ENCODE measurements at places on chromosomes 6 and 20. TPM values are rescaled to one million over a fixed set of nuclear protein-coding genes. Genes with fewer than 3 reads are reported as not detected.

GRCh38 chr6:4388675-4389074 is 253.3 kb upstream of the ECI2 start:
- no peaks in the 10 kb centered on the region for H3K4me1 ChIP-seq
- H3K27ac ChIP-seq, result no peak overlapping the region
- H3K4me3 ChIP-seq, result no peak overlapping the region
- no peak for DNase-seq
- no peaks in the 10 kb centered on the region for H3K27me3 ChIP-seq
- no peaks in the 10 kb centered on the region for H3K36me3 ChIP-seq

The SEMG2 gene
- not detected for total RNA-seq

The F13A1 gene
- total RNA-seq, result 110 TPM

The PHF10 gene
- total RNA-seq, result 96.5 TPM

- H3K36me3 ChIP-seq, result no peaks in the 10 kb centered on the region
- peak; percentile 89 for DNase-seq
- no peak overlapping the region for H3K27ac ChIP-seq
- H3K4me1 ChIP-seq, result peaks cover 8% of the 10 kb centered on the region
- no peak overlapping the region for H3K4me3 ChIP-seq
Measured at GRCh38 chr20:2794866-2795447, 5.5 kb downstream of the CPXM1 start.

The LSM2 gene
- total RNA-seq, result 41.5 TPM

- peaks cover 37% of the 10 kb centered on the region for H3K4me1 ChIP-seq
- no peaks in the 10 kb centered on the region for H3K27me3 ChIP-seq
- no peaks in the 10 kb centered on the region for H3K36me3 ChIP-seq
- H3K27ac ChIP-seq, result peak overlapping the region; percentile 83
Measured at GRCh38 chr6:2633736-2634135, 117.0 kb downstream of the MYLK4 start.

GRCh38 chr20:60138256-60139220 is 180.3 kb downstream of the CDH26 start:
- H3K36me3 ChIP-seq, result no peaks in the 10 kb centered on the region
- peak overlapping the region; percentile 50 for H3K4me3 ChIP-seq
- no peaks in the 10 kb centered on the region for H3K27me3 ChIP-seq
- DNase-seq, result peak; percentile 91
- no peak overlapping the region for H3K27ac ChIP-seq

DNA sequence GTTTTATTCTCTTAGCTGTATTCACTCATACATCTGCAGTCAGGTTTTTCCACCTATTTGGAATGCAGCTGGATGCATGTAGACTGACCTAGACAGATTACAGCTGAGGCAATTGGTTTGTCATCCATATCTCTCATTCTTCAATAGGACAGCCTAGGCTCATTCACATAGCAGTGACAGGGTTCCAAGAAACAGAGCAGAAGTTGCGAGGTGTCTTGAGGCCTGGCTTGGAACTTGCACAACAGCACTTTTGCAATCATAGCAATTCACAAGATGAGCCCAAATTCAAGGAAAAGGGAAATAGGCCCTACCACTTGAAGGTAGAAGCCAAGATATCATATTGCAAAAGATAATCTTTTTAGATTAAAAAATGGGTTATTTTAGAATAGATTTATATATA is 508.9 kb upstream of the JAG1 start:
- no peaks in the 10 kb centered on the region for H3K36me3 ChIP-seq
- no peak for DNase-seq
- H3K27me3 ChIP-seq, result no peaks in the 10 kb centered on the region

DNA sequence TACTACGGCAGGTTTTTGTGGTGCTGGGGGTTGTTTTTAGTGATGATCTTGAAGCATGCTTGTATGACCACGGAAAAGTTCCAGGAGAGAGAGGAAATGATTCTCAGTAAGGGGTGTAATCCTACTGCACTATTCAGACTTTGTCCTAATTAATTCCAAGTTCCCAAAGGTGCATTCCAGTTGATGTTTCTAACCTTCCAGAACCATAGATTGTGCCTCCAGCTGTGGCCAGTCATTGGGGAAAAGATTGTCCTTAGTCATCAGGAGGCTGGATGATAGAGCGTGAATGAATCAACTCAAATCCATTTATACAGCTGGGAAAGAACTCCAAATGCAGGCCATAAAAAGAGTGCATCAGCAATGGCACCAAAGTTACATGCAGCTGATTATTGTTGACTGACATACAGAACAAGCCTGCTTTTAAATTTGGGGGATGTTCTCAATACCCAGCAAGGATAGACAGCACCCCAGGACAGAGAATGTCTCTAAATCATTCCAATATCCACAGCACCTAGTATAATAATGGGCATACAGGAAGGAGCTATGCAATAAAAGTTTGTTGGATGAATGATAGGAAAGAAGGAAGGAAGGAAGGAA is 27.8 kb upstream of the PKHD1 start:
- H3K27me3 ChIP-seq, result no peaks in the 10 kb centered on the region
- H3K4me3 ChIP-seq, result no peak overlapping the region
- no peaks in the 10 kb centered on the region for H3K4me1 ChIP-seq
- H3K27ac ChIP-seq, result no peak overlapping the region

The TCP11 gene
- total RNA-seq, result 0.83 TPM

The SHLD1 gene
- total RNA-seq, result 1.7 TPM

The TAP1 gene
- total RNA-seq, result 28.7 TPM

DNA sequence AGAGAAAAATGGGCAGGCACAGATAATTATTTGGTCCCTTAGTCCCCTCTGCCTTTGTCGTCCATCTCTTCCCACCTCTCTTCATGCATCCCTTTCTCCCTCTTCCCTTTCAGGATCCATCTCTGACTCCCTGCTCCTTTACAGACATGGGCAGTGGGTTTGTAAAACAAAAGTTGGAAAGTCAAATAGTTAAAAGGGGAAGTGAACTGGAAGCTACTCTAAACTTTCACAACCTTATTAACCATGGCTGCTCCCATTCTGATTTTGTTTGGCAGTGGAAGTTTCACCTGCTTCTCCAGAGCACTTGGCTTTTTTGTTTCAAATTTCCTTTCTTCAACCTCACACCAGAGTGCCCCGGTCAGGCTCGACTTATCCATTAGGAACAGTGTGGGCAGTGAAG is 1.2 kb downstream of the HLA-DQA2 start:
- no peaks in the 10 kb centered on the region for H3K4me1 ChIP-seq
- H3K36me3 ChIP-seq, result no peaks in the 10 kb centered on the region
- H3K4me3 ChIP-seq, result no peak overlapping the region
- DNase-seq, result no peak
- H3K27ac ChIP-seq, result no peak overlapping the region

GRCh38 chr6:10793695-10794094 is 44.6 kb downstream of the MAK start:
- H3K27ac ChIP-seq, result no peak overlapping the region
- H3K36me3 ChIP-seq, result peaks cover 23% of the 10 kb centered on the region
- no peak overlapping the region for H3K4me3 ChIP-seq

DNA sequence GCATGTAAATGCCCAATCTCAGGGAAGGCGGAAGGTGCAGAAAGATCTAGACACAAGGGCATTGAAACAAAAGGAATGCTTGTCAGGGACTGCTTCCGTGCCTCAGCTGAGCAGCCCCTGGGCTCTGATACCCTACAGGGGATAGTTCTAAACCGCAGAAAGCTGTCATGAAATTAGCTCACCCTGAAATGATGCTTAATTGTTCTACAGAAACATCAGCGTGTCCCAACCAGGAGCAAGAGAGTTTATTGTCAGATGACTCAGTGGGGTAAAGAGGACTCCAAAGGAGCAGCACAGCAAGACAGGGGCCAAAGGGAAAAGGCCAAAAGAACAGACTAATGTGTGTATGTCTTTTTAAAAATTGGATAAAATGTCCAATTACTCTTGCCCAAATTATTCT is 258.4 kb upstream of the JARID2 start:
- H3K4me3 ChIP-seq, result no peak overlapping the region
- H3K36me3 ChIP-seq, result no peaks in the 10 kb centered on the region
- no peak for DNase-seq

DNA sequence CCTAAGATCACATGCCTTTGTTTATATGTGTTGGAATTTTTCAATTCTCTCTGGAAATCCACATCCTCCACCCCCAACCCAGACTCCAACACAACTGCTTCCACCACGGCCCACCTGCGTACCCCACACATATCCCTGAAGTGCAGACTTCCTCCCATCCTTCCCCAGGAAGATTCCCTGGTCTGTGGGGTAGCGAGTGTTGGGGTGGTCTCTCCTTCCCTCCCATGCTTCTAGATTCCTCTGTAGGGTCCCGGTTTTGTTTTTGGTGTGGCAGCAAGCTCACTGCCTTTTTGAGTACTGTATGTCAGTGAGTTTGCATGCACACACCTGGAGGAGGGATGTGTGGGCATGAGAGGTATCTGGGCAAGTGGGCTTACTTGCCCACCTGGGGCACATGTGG is 127.6 kb downstream of the MRPL14 start:
- H3K27me3 ChIP-seq, result no peaks in the 10 kb centered on the region
- H3K36me3 ChIP-seq, result no peaks in the 10 kb centered on the region
- no peak overlapping the region for H3K4me3 ChIP-seq

DNA sequence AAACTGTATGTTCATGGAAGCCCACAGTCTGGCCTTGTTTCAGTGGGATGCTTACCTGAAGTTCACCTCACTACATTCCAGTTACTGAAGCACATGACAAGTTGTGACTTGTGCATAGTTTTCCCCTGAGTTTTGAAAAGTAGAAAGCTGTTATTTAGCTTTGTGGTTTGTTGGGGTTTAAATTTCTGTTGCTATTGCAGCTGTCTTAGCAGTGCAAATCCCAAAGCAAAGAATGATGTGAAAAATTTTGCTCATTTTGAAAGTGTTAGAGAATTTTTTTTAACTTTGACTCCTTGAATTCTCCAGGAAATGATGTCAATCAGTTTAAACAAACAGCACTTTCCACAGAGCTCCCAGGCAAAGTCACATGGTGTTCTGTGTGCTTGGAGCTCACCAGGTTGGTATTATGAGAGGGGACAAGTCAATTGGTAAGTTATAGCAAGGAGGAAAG is 268.4 kb downstream of the ADGRG6 start:
- H3K4me1 ChIP-seq, result peaks cover 15% of the 10 kb centered on the region
- no peak overlapping the region for H3K27ac ChIP-seq
- H3K4me3 ChIP-seq, result no peak overlapping the region
- no peak for DNase-seq
- H3K27me3 ChIP-seq, result no peaks in the 10 kb centered on the region

DNA sequence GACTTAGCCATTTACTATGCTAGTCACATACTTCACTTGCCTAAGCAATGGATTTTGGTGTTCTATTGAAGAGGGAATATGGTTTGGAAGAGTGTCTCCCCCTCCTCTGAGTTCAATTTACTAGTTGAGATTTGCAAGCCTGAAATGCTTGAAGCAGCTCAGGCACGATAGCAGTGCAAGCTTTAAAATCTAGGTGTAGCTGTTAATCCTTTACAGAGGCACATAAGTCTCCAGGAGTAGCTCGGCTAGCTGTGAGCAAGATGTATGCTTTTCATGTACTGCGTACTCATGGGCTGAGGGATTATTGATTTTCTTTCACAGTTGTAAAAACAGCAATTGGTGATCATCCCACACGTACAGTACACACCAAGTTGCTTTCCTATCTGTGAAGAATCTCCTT is 726 bp downstream of the FLRT3 start:
- H3K36me3 ChIP-seq, result no peaks in the 10 kb centered on the region
- H3K27ac ChIP-seq, result peak overlapping the region; percentile 62
- no peaks in the 10 kb centered on the region for H3K27me3 ChIP-seq
- peaks cover 10% of the 10 kb centered on the region for H3K4me1 ChIP-seq

- peaks cover 4% of the 10 kb centered on the region for H3K4me1 ChIP-seq
- H3K27ac ChIP-seq, result no peak overlapping the region
- H3K4me3 ChIP-seq, result no peak overlapping the region
- no peaks in the 10 kb centered on the region for H3K36me3 ChIP-seq
- DNase-seq, result no peak
Measured at GRCh38 chr6:121838842-121839241, 403.4 kb downstream of the GJA1 start.

- no peak overlapping the region for H3K27ac ChIP-seq
- DNase-seq, result no peak
- no peaks in the 10 kb centered on the region for H3K27me3 ChIP-seq
Measured at GRCh38 chr6:87171938-87172633, 16.7 kb downstream of the ZNF292 start.

GRCh38 chr6:34358389-34358905 is 34.0 kb downstream of the NUDT3 start:
- no peak for DNase-seq
- H3K4me1 ChIP-seq, result peaks cover 31% of the 10 kb centered on the region
- no peaks in the 10 kb centered on the region for H3K27me3 ChIP-seq
- H3K4me3 ChIP-seq, result no peak overlapping the region

DNA sequence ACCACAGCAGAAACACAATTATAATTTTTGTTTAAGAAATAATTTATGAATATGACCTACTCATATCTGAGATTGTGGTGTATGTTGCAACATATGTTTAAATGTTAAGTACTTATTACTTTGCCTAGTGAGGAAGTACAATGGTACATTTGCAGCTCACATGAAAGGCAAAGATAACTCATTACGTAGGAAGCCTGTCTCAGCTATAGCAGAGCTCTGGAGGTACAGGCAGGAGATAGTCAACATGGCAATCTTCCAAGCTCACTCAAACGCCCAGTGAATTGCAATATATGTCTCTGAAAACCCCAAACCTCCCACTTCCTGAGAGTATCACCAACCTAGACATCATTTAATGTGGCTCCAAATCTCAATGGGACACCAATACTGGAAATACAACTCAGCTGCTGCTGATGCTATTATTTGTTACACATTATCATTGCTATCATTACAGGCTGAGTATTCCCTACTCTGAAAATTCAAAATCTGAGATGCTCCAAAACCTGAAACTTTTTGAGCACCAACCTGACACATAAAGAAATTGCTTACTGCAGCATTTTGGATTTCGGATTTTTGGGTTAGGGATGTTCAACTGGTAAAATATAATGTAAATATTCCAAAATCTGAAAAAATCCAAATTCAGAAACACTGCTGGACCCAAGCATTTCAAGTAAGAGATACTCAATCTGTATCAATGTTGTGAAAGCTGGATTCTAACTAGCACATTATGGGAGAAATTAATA is 25.1 kb upstream of the GSTA4 start:
- no peaks in the 10 kb centered on the region for H3K27me3 ChIP-seq
- H3K36me3 ChIP-seq, result peaks cover 30% of the 10 kb centered on the region
- H3K4me1 ChIP-seq, result no peaks in the 10 kb centered on the region
- DNase-seq, result no peak
- no peak overlapping the region for H3K4me3 ChIP-seq
